ENCODE measurements at places on chromosomes 7 and 10. TPM values are rescaled to one million over a fixed set of nuclear protein-coding genes. Genes with fewer than 3 reads are reported as not detected.

DNA sequence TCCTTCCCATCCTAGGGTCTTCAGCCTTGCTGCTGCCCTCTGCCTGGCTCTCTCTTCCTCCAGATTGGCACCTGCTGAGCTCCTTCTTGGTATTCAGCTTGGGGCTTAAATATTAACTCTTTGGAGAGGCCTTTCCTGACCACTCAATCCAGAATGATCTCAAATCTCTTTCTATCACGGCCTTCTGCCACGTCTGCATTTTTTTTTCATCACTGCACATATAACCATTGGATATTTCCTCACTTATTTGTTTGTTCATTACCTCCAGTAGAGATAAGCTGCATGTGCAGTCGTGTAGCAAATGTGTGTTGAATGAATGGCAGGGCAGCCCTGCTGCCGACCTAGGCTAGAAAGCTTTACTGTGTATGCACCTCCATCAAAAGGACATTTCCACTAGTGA lies 51.6 kb upstream of the MPP7 start:
- H3K27me3 ChIP-seq = no peaks in the 10 kb centered on the region
- no peaks in the 10 kb centered on the region for H3K4me1 ChIP-seq
- no peak overlapping the region for H3K4me3 ChIP-seq
- no peak for DNase-seq
- H3K36me3 ChIP-seq = no peaks in the 10 kb centered on the region

The CALCR gene
- total RNA-seq = not detected

DNA sequence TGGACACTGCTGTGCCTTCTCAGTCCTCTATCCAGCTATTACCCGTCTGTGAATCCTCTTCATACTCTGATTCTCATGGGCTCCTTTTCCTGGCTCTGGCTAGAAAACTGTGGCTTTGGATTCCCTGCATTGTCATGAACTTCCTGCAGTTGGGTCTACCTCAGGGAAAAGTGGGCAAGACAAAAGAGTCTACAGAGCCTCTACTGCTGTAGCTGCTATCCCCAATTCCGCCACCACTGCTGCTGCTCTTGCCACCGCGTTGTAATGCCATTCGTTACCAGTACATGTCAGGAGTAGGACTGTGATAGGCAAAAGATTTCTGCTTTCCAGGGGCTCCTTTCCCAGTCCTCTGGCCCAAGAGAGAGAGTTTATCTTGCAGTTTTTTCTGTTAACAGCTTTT lies 23.9 kb upstream of the PPP1R17 start:
- no peak for DNase-seq
- H3K4me3 ChIP-seq = no peak overlapping the region
- no peak overlapping the region for H3K27ac ChIP-seq

The PILRA gene
- total RNA-seq = 5.8 TPM

- H3K4me1 ChIP-seq = no peaks in the 10 kb centered on the region
- H3K4me3 ChIP-seq = no peak overlapping the region
- DNase-seq = no peak
- no peak overlapping the region for H3K27ac ChIP-seq
These were observed 998.6 kb downstream of the REEP3 start for GRCh38 chr10:64519831-64520230.

DNA sequence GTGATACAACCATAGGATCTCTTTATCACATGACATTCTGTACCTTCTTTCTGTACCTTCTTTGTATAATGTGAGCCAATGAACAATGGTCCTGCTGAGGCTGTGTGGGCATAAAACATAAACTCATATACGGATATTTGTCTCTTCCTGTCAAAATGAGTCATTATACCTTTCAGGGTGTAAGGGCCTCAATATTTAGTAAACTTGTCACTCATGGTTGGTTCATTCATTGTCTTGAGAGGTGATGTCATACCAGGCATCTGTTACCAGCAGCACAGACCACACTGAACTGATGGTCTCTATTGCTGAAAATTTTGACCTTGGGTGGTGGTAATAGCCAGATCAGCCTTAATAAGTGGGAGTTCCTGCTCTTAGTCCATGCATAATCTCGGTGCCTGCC lies 287.6 kb upstream of the TPK1 start:
- no peak overlapping the region for H3K27ac ChIP-seq
- DNase-seq = no peak
- H3K27me3 ChIP-seq = no peaks in the 10 kb centered on the region

GRCh38 chr10:79238606-79239005 lies 108.7 kb upstream of the PPIF start:
- peak overlapping the region; percentile 59 for H3K27ac ChIP-seq
- no peaks in the 10 kb centered on the region for H3K36me3 ChIP-seq
- H3K4me3 ChIP-seq = no peak overlapping the region
- DNase-seq = no peak
- H3K4me1 ChIP-seq = peaks cover 89% of the 10 kb centered on the region

DNA sequence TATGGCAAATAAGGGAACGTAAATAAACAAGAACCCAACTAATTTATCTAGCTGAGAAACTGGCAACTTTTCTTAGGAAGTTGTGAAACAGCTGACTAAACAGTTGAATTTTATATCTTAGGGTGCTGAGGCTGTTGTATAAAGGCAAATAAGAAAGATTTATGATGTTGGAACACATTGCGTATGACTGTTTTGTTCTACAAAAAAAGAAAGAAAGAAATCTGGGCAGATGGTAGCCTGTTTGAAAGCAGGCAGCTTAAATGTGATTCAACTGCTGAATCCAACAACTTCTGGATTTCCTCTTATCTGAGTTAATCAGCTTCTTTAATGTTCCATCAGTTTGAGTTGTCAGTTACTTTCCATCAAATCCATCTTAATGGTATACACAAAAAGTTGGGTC lies 214.5 kb downstream of the SNX13 start:
- no peaks in the 10 kb centered on the region for H3K27me3 ChIP-seq
- no peaks in the 10 kb centered on the region for H3K4me1 ChIP-seq
- no peak overlapping the region for H3K27ac ChIP-seq
- no peaks in the 10 kb centered on the region for H3K36me3 ChIP-seq

DNA sequence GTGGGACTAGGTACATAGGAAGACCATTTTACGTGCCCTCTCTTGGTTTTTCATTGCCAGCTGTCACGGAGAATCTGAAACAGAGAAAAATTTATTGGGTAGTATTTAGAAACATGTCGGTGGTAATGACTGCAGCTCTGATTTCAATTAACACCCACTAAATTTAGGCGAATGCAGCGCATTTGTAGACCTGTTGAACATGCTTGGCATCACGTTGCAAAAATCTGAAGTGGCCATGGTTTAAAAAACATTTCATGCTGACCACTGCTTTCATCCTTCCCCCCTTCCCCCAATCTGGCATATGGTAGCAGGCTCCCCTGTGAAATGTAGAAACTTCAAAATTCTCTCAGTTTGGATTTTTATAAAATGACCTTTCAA lies 34.0 kb downstream of the LRMDA start:
- H3K27me3 ChIP-seq = no peaks in the 10 kb centered on the region
- DNase-seq = no peak
- H3K27ac ChIP-seq = peak overlapping the region; percentile 13
- no peaks in the 10 kb centered on the region for H3K4me1 ChIP-seq

The SPDYE5 gene
- total RNA-seq = not detected

DNA sequence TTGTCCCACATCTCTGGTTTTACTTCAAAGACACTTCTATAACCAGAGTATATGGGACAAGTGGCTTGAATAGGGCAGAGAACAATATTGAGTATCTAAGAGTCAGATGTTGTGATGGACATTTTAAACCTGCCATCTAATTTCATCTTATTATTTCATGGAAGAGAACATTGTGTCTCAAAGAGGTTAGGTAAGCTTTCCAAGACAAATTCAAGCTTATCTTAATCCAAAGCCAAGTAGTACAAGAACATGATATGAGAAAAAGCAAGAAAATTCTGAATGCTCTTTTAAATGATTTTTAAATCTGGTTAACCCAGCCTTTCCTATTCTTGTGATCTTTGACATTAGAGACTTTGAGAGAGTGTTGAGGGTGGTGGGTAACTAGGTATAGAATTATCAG lies 65.3 kb upstream of the ZNF804B start:
- H3K36me3 ChIP-seq = no peaks in the 10 kb centered on the region
- H3K4me1 ChIP-seq = no peaks in the 10 kb centered on the region
- no peak for DNase-seq
- H3K4me3 ChIP-seq = no peak overlapping the region
- H3K27me3 ChIP-seq = no peaks in the 10 kb centered on the region
- no peak overlapping the region for H3K27ac ChIP-seq

DNA sequence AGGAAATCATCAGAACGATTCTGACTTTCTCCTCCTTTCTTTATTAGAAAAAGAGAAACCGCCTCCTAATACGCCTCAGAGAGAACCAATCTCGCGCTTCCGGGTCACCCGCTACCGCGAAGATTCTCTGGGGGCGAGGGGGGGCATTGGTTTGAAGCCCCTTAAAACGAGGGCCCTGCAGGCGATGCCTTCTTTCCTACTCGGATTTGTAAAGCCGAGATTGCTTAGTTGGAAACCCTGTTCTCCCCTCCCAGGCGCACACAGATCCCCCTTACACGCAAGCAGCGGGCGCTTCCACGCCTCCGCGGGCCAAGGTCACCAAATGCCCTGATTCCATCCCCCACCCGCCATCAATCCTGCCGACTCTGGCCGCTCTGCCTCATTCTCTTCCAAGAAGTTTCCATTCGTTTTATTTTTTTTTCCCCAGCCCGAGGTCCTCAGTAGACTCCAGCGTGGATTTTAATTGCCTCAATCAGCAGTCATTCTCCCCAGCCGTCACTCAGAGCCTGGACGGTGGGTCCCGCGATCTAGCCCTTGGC lies 1.1 kb upstream of the GAD2 start:
- no peak overlapping the region for H3K4me3 ChIP-seq
- no peak for DNase-seq
- no peak overlapping the region for H3K27ac ChIP-seq
- peaks cover 32% of the 10 kb centered on the region for H3K4me1 ChIP-seq

DNA sequence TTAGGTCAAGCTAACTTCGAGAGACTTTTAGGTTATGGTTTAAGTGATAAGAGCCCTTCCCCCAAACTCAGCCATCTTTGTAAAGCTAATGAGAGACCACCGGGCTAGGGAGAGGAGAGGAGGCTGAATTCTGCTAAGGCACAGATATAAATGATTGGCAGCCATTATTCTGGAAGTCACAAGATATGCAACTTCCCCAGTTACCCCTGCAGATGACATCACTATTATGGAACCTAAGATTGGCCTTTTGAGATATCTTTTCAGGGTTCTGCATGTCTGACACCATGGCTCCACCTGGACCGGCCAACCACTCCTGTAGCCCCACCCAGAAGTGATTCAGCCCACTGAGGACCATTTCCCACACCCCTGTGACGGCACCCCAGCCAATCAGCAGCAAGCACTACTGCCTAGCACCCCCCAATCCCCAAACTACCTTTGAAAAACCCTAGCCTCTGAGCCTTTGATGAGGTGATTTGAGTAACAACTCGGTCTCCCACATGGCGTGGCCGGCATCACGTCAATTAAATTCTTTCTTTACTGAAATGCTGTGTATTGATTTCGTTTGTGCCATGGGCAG lies 14.4 kb downstream of the VIPR2 start:
- H3K36me3 ChIP-seq = no peaks in the 10 kb centered on the region
- no peaks in the 10 kb centered on the region for H3K27me3 ChIP-seq
- no peak overlapping the region for H3K4me3 ChIP-seq
- DNase-seq = no peak
- no peak overlapping the region for H3K27ac ChIP-seq
- no peaks in the 10 kb centered on the region for H3K4me1 ChIP-seq

- H3K36me3 ChIP-seq = no peaks in the 10 kb centered on the region
- no peak for DNase-seq
- no peak overlapping the region for H3K27ac ChIP-seq
- H3K4me1 ChIP-seq = no peaks in the 10 kb centered on the region
These were observed 46.4 kb upstream of the SEMA3E start for GRCh38 chr7:83695128-83695960.

The C1GALT1 gene
- total RNA-seq = 13.0 TPM

DNA sequence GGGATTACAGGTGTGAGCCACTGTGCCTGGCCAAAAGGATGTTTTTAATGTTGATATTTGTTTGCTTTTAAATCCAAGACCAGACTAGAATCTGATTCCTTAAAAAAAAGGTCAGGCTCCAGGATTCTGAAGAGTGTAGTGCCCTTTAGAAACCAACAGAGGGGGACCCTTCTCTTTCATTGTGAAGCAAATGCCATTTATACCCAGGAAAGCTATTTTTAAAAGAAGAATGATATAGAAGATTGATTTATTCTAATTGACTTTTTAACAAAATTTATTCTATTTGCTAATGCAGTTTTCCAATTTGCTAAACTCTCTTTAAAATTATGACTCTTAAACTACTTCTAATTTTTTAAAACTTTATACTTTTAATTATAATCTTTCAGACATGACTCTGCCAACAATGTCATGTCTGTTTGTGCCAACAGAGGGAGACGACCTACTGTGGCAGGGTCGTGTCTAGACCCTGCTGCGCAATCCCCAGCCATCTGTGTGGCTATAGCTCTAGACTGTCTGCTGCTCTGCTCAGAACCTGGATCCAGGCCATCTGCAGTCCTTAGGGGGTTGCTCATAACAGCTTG lies 201.0 kb upstream of the IMMP2L start:
- DNase-seq = no peak
- no peak overlapping the region for H3K4me3 ChIP-seq
- H3K27me3 ChIP-seq = no peaks in the 10 kb centered on the region
- no peaks in the 10 kb centered on the region for H3K4me1 ChIP-seq

DNA sequence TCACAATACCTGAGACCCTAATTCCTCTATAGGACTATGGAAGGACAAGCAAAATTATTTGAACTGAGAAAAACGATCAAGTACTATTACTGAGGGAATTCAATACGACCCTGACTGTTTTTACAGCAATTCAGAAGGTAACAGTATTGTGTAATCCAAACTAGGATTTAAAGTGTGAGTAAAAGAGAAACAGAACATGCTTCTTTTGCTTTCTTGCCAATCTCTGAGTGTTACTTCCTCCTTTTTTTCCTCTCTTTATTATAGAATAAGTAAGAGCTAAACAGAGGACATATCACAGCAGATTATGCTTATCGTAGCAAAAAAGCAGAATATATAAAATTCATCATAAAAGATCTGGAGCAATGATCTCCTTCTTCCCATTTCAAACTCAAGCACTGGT lies 292.1 kb downstream of the THSD7A start:
- H3K27ac ChIP-seq = no peak overlapping the region
- DNase-seq = no peak
- H3K4me3 ChIP-seq = no peak overlapping the region
- no peaks in the 10 kb centered on the region for H3K27me3 ChIP-seq
- no peaks in the 10 kb centered on the region for H3K36me3 ChIP-seq

The COBL gene
- 3.0 TPM for total RNA-seq

Data from sigmoid colon (tissue), 7 donors.